ENCODE measurements at places on chromosomes 3 and 15. TPM values are rescaled to one million over a fixed set of nuclear protein-coding genes. Genes with fewer than 3 reads are reported as not detected.

GRCh38 chr3:182644790-182645433, 148.4 kb upstream of the ATP11B start:
- no peak overlapping the region for H3K27ac ChIP-seq
- H3K36me3 ChIP-seq: no peaks in the 10 kb centered on the region
- H3K4me3 ChIP-seq: no peak overlapping the region
- no peak for DNase-seq
- peaks cover 17% of the 10 kb centered on the region for H3K4me1 ChIP-seq
- no peaks in the 10 kb centered on the region for H3K27me3 ChIP-seq

GRCh38 chr3:31164381-31164780, 269.9 kb upstream of the GADL1 start:
- DNase-seq: no peak
- H3K36me3 ChIP-seq: no peaks in the 10 kb centered on the region
- H3K27ac ChIP-seq: no peak overlapping the region
- H3K27me3 ChIP-seq: no peaks in the 10 kb centered on the region

DNA sequence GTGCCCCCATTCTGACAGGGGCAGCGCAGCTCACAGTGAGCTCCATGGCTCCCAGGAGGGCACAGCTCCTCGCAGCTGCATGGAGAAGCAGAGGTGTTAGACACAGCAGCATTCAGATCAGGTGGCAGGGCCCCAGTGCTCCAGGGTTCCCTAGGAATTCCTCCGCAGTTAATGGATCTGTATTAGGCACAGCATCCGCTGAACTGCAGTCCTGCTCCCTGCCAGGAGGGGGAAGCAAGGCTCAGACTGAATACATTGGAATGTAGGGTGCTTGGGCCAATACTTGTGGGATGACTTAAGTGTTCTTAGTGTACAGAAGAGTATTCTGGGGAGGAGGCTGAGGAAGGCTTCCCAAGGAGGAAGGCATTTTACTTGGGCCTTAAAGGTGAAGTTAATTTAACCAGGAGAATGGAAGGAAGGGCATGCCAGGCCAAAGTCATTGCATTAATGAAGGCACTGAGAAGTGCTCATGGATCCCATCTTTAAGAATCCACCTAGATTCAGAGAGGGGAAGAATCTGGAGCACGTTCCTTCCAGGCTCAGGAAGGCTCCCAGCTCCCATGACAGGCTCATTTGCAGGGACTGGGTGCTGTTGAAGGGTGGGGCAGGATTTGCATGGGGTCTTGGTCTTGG, 111.6 kb downstream of the RAB11A start:
- peaks cover 36% of the 10 kb centered on the region for H3K27me3 ChIP-seq
- no peak overlapping the region for H3K27ac ChIP-seq
- DNase-seq: peak; percentile 32
- H3K4me1 ChIP-seq: peaks cover 6% of the 10 kb centered on the region
- no peaks in the 10 kb centered on the region for H3K36me3 ChIP-seq
- no peak overlapping the region for H3K4me3 ChIP-seq

DNA sequence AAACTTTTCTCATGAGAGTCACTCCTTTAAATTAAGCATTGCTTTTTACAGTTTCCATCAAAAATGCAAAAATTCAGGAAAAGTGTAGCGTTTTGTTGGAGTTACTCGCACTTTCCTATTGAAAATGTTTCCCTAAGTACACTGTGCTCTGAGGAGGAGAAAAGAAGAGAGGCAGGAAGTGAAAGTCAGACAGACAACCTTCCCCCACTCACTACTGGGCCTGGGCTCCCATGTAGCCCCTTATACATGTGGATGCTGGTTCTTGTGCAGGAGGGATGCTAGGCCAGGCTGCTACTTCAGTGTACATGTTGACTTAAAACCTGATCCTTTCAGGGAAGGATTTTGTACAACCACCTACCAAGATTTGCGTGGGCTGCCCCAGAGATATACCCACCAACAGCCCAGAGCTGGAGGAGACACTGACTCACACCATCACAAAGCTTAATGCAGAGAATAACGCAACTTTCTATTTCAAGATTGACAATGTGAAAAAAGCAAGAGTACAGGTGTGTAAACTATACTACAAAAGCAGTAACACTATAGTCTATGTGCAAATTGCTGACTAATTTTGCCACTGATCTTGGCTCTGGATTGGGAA, 15.1 kb downstream of the KNG1 start:
- H3K4me3 ChIP-seq: no peak overlapping the region
- no peaks in the 10 kb centered on the region for H3K4me1 ChIP-seq
- no peaks in the 10 kb centered on the region for H3K36me3 ChIP-seq
- DNase-seq: no peak

DNA sequence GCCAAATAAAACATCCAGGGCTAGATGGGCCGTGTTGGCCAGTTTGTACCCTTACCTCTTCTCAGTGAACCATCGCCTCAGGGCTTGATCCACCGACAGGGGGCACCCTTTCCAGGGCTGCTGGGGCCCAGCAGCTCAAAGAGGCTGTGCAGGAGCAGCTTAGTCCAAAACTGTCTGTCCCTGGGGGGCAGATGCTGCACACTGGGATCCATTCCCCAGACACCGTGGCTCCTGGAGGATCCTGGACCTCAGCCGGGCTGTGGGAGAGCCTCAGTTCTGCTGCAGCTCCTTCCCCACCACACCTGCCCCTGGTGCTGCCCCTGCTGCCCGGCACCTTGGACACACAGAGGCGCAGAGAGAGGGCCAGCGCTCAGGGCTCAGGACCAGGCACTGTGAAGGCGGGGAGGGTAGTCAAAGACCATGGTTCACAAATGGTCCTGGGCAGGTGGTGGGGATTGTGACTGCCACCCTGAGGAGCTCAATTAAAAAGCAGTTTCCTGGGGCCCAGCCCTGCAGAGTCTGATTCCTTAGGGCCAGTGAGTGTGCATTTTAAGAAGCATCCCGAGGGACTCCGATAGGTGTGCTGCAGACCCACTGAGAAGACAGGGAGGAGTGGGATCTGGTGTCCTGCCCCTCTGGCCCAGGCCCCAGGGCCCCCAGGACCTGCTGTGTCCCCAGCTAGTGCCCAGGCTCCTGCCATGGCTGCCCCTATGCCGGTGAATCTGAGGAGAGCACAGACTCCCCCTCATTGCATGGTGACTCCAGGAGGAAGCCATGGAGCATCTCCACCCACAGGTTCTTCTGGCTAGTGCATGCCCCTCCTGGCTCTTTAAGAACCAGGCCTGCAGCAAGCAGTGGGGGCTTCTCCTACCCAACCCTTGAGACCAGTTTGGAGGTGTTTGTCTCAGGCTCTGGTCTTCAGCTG, 86.5 kb upstream of the PRR20G start:
- H3K4me3 ChIP-seq: no peak overlapping the region
- H3K4me1 ChIP-seq: no peaks in the 10 kb centered on the region
- H3K27ac ChIP-seq: no peak overlapping the region
- no peak for DNase-seq
- no peaks in the 10 kb centered on the region for H3K36me3 ChIP-seq

DNA sequence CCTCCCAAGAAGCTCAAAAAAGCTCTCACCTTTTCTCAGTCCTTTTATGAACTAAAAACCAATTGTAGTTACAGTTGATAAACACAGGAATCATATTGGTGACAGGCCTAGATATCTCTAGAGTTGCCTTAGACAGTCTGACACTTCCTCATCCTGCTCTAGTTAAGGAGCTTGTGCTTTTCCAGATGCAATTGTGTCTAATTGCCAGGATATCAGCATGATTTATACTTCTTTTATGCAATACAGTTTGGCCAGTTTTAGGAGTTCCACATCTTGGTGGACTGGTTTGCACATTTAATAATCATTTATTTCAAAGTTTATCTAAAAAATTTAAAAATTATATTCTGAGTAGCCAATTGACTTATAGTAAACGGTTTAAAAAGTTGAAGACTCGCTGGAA, 95.7 kb downstream of the DUT start:
- DNase-seq: no peak
- H3K27me3 ChIP-seq: no peaks in the 10 kb centered on the region
- H3K4me1 ChIP-seq: no peaks in the 10 kb centered on the region
- peaks cover 22% of the 10 kb centered on the region for H3K36me3 ChIP-seq
- no peak overlapping the region for H3K27ac ChIP-seq

DNA sequence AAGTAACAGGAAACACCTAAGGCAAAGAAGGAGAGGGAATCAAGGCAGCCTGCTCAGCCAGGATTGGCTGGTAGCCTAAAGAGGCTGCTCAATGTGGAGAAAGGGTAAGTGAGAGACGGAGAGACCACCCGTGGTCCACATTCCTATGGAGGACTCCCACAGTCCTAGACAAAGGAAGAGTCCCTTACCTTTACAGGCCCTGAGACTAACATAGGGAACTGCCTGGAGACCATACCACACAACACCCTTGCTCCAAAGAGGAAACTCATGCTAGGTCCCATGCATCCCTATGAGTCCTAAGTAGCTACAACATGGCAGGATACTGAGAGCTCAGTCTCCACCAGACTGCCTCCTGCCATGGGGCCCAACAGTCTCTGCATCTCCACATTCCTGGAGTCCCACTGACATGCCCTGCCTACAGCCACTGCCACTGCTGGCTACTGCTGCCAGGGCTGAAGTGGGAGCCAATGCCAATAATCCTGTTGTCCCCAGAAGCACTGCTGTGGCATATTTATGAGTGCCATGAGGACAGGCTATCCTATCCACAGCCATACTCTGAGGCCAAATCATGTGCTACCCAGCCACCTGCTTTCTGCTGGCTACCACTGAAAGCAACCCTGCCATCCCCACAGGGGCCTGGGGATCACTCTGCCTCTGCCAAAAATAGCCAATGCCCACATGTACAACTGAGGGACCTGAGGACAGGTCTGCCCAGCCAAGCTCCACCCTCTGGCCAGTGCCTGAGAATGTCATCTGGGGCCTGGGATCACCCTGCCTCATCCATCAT, 45.0 kb downstream of the COPS2 start:
- no peak overlapping the region for H3K4me3 ChIP-seq
- DNase-seq: no peak
- peaks cover 20% of the 10 kb centered on the region for H3K36me3 ChIP-seq

DNA sequence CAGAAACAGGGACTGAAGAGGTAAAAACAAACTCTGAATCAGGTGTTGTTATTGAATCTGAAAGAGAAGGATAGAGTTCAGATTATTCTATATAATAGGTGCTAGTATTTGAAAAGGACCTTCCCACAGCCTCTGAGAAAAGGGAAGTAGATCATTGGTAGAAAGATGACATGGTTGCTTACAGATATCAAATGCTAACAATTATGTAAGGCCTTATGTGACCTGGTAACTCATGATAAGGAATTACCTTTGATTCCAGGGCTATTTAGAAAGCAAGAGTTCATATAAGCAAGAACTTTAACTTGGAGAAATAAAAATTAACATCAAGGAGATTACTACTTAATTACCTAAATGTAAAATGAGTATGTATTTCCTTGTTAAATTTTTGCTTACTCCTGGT, 7.6 kb downstream of the SLC27A2 start:
- H3K36me3 ChIP-seq: no peaks in the 10 kb centered on the region
- no peaks in the 10 kb centered on the region for H3K27me3 ChIP-seq
- peak overlapping the region; percentile 28 for H3K27ac ChIP-seq
- peaks cover 33% of the 10 kb centered on the region for H3K4me1 ChIP-seq
- no peak overlapping the region for H3K4me3 ChIP-seq
- peak; percentile 56 for DNase-seq

SENP8 gene
- 3.4 TPM for polyA plus RNA-seq

CATSPER2 gene
- 55.3 TPM for polyA plus RNA-seq

RTP3 gene
- polyA plus RNA-seq: not detected

PRR20G gene
- not detected for polyA plus RNA-seq
